ENCODE measurements at places on chromosomes 13 and 19. TPM values are rescaled to one million over a fixed set of nuclear protein-coding genes. Genes with fewer than 3 reads are reported as not detected.
A peak's percentile ranks its signal among the peaks of the same experiment; 100 is the strongest.

DNA sequence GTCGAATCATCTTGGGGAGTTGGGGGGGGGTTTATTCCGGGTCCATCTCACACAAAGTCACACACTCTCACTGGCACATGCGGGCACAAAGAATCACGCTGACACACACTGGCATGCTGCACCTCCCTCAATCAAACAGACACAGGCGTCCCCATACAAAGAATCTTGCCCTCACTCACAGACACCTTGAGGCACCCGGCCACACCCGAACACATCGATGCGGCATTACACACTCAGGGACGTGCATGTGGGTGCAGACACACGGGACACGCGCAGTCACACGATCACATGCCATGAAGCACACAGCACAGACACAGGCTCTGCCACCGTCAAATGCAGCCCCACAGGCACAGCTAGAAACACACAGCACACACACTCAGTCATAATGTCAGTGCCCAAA, 7.8 kb downstream of the NFIX start:
- H3K4me1 ChIP-seq, result no peaks in the 10 kb centered on the region
- H3K4me3 ChIP-seq, result no peak overlapping the region
- H3K27me3 ChIP-seq, result peaks cover 86% of the 10 kb centered on the region
- no peak for DNase-seq

KLK2 gene
- 0.69 TPM for total RNA-seq

BEST2 gene
- 10.4 TPM for total RNA-seq

GRCh38 chr19:45515081-45515624, 7.9 kb downstream of the VASP start:
- peak overlapping the region; percentile 32 for H3K27ac ChIP-seq
- peaks cover 7% of the 10 kb centered on the region for H3K4me1 ChIP-seq
- no peak overlapping the region for H3K4me3 ChIP-seq
- no peaks in the 10 kb centered on the region for H3K27me3 ChIP-seq
- peaks cover 7% of the 10 kb centered on the region for H3K36me3 ChIP-seq

CPAMD8 gene
- total RNA-seq, result 14.1 TPM

GRCh38 chr13:42852136-42852535, 70.8 kb downstream of the FAM216B start:
- no peak for DNase-seq
- no peak overlapping the region for H3K27ac ChIP-seq
- H3K4me3 ChIP-seq, result no peak overlapping the region
- H3K4me1 ChIP-seq, result peaks cover 10% of the 10 kb centered on the region
- H3K27me3 ChIP-seq, result no peaks in the 10 kb centered on the region

- H3K27ac ChIP-seq, result no peak overlapping the region
- no peaks in the 10 kb centered on the region for H3K27me3 ChIP-seq
- no peaks in the 10 kb centered on the region for H3K4me1 ChIP-seq
- no peak for DNase-seq
- H3K36me3 ChIP-seq, result no peaks in the 10 kb centered on the region
Measured at GRCh38 chr13:39322836-39323585, 280.0 kb downstream of the LHFPL6 start.

DNA sequence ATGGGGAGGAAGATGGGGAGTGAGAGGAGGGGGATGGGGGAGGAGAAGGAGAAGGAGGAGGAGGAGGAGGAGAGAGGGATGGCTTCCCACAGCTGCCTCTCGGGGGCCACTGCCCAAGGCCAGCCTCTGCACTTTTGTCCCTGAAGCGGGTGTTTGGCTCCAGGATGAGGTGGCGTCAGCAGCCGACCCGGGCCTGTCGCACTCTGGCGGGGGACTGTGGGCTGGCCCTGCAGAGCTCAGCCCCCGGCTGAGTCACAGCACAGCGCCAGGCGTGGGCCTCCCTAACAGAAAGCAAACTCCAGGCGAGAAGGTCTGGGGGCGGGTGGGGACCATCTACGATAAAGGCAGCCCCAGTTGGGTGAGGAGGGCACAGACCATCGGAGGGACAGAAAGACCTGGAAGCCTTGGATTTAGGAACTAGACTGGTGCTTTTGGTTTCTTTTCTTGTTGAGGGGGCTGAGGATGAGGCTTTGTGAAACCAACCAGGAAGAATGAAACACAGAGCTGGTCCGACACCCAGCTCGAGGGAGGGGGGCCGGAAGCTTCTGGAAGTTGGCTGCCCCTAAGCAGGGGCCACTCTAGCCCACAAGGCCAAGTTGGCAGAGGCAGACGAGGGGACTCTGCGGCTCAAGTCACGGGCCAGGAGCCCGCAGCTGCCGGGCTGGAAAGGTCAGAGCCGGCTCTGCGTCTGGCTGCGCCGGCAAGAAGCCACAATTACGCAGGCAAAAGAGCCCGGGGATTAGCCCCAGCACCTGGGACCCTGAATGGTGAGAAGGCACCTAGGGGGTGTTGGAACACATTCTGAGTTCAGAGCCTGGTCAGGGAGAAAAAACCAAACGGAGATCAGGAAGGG, 18.2 kb downstream of the LSM4 start:
- DNase-seq, result peak; percentile 65
- H3K27me3 ChIP-seq, result no peaks in the 10 kb centered on the region
- H3K36me3 ChIP-seq, result no peaks in the 10 kb centered on the region
- H3K4me3 ChIP-seq, result peak overlapping the region; percentile 49
- peaks cover 30% of the 10 kb centered on the region for H3K4me1 ChIP-seq
- peak overlapping the region; percentile 94 for H3K27ac ChIP-seq

CYP2A13 gene
- 0.50 TPM for total RNA-seq

- no peak overlapping the region for H3K27ac ChIP-seq
- DNase-seq, result no peak
- H3K4me1 ChIP-seq, result no peaks in the 10 kb centered on the region
- H3K27me3 ChIP-seq, result no peaks in the 10 kb centered on the region
- no peaks in the 10 kb centered on the region for H3K36me3 ChIP-seq
Measured at GRCh38 chr19:17926044-17926443, 6.8 kb upstream of the CCDC124 start.

- peaks cover 82% of the 10 kb centered on the region for H3K36me3 ChIP-seq
- no peaks in the 10 kb centered on the region for H3K27me3 ChIP-seq
- DNase-seq, result no peak
- H3K4me1 ChIP-seq, result no peaks in the 10 kb centered on the region
- no peak overlapping the region for H3K27ac ChIP-seq
Measured at GRCh38 chr19:36514012-36514612, 14.0 kb downstream of the ZNF260 start.

NRTN gene
- total RNA-seq, result 4.0 TPM

SMIM44 gene
- total RNA-seq, result not detected

- H3K36me3 ChIP-seq, result no peaks in the 10 kb centered on the region
- peaks cover 31% of the 10 kb centered on the region for H3K4me1 ChIP-seq
- no peaks in the 10 kb centered on the region for H3K27me3 ChIP-seq
- H3K27ac ChIP-seq, result peak overlapping the region; percentile 96
- DNase-seq, result no peak
Measured at GRCh38 chr19:47111682-47112165, 1.9 kb downstream of the ZC3H4 start.

GRCh38 chr13:112545856-112546255, 42.1 kb downstream of the TUBGCP3 start:
- DNase-seq, result no peak
- no peak overlapping the region for H3K27ac ChIP-seq
- no peak overlapping the region for H3K4me3 ChIP-seq
- H3K27me3 ChIP-seq, result no peaks in the 10 kb centered on the region
- H3K4me1 ChIP-seq, result no peaks in the 10 kb centered on the region

ZNF229 gene
- total RNA-seq, result 4.0 TPM

DNA sequence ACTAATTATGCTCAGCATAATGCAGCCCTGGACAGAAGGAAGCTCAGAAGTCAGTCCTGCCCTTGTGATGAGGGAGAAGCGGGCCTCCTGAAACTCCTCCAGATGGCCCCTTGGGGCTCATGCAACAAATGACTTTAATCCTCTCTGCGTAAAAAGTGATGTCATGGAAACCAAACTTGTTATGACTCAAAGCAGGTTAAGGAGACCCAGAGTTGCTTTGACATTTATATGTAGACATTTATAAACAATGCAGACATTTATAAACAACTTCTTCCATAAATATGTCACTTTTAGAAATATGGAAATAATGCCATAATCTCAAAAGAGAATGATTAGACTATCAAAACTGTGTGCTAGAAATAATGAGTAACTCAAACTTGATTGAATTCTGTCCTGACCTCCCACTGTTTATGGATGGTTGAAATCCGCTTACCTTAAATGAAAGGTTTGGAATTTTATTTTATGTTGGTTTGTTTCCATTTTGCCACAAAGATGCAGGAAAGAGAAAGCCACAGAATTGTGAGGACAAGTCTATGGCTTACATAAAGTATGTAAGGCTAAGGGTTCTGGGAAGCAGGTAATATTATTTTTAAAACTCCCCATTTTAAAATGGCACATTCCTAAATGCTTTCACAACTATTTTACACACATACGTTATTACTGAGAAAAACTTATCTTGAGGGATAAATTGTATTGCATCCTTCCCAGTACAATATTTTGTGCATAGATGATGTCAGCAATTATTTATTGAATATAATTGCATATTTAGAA, 73.7 kb downstream of the CYSLTR2 start:
- H3K27me3 ChIP-seq, result no peaks in the 10 kb centered on the region
- H3K4me1 ChIP-seq, result peaks cover 2% of the 10 kb centered on the region
- no peak for DNase-seq
- H3K36me3 ChIP-seq, result no peaks in the 10 kb centered on the region
- H3K27ac ChIP-seq, result no peak overlapping the region

DNA sequence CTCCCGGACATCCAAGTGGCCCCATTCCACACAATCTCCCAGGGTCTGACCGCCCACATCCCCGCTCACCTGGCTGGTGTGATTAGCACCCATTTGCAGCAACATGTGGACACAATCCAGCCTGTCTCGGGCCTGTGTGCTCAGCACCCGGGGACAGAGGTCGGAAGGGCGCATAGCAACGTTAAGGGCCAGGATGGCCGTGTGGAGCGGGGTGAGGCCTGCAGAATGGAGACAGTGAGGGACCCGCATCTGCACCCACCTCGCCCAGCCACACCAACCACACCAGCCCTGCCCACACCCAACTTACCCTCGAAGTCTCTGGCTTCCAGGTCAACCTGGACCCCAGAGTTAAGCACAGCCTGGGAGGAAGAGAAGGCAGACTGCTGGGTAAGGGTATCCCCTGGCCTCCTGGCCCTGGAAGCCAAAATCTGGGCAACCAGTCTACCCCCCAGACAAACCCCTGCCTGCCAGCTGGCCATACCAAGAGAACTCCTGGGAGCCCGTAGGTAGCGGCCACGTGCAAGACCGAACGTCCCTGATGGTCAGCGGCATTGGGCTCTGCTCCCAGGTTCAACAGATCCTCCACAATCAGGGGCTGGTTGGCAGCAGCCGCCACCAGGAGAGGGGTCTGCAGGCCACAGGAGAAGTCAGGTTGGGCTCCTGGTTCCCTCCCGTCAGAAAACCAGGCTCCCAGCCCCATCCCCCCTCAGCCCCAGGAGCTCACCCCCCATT, 4.3 kb downstream of the NFKBID start:
- H3K4me3 ChIP-seq, result no peak overlapping the region
- peaks cover 21% of the 10 kb centered on the region for H3K36me3 ChIP-seq
- no peaks in the 10 kb centered on the region for H3K27me3 ChIP-seq
- peaks cover 6% of the 10 kb centered on the region for H3K4me1 ChIP-seq
- no peak for DNase-seq
- H3K27ac ChIP-seq, result no peak overlapping the region

- 0 out of 2 replicates have a peak overlapping the region, but pooled peaks have one; percentile 30 for H3K27ac ChIP-seq
- H3K4me1 ChIP-seq, result no peaks in the 10 kb centered on the region
Measured at GRCh38 chr13:113322043-113322461, 25.0 kb downstream of the LAMP1 start.

GRCh38 chr13:33079960-33080359, 63.7 kb downstream of the KL start:
- H3K27ac ChIP-seq, result no peak overlapping the region
- no peaks in the 10 kb centered on the region for H3K4me1 ChIP-seq
- no peaks in the 10 kb centered on the region for H3K27me3 ChIP-seq
- no peak for DNase-seq

TPTE2 gene
- total RNA-seq, result not detected

DNA sequence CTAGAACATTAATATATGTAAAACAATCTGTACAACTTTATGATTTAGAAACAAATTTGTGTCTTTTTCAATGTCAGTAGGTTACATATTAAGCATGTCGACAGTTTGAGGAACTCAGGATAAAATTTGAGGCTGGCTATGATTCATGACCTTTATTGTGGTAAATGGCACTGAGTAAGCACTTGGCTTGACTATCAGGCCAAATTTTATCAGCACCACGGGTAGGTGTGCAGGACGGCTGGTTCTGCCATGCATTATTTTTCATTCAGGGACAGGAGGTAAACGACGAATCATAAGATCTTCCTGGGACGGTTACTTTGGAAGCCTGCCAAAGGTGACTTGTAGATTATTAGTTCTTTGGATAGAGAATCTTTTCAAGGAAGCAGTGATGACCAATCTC, 19.9 kb upstream of the CYP4F8 start:
- H3K27ac ChIP-seq, result no peak overlapping the region
- no peaks in the 10 kb centered on the region for H3K4me1 ChIP-seq
- no peaks in the 10 kb centered on the region for H3K27me3 ChIP-seq
- H3K4me3 ChIP-seq, result no peak overlapping the region

DNA sequence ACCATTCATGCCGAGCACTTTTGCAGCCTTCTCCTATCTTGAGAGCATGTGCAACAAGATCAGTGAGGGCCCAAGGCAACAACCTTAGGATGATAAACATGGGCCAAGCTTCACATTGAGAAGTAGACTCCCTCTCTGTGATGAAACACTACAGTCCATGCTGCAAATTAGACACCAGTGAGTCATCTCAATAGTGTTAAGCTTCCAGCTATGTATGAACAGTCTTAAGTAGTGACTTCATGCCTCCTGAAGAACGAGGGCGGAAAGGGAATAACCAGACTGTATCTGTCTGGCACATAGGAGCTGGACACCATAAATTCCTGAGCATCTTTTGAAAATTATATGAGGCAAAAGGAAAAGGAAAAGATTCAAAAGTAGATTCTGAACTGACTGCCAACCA, 309.9 kb upstream of the SLITRK1 start:
- no peak overlapping the region for H3K27ac ChIP-seq
- no peak overlapping the region for H3K4me3 ChIP-seq
- H3K4me1 ChIP-seq, result no peaks in the 10 kb centered on the region
- DNase-seq, result no peak

CAB39L gene
- total RNA-seq, result 5.9 TPM

SKA3 gene
- total RNA-seq, result 65.9 TPM
